ENCODE measurements at places on chromosomes 2 and 18. TPM values are rescaled to one million over a fixed set of nuclear protein-coding genes. Genes with fewer than 3 reads are reported as not detected.

The GYPC gene
- 149 TPM for total RNA-seq

The SNORC gene
- total RNA-seq: 1.6 TPM

The ST6GAL2 gene
- total RNA-seq: not detected

The RAB27B gene
- total RNA-seq: 3.4 TPM

The ST8SIA5 gene
- total RNA-seq: not detected

The NEB gene
- 0.64 TPM for total RNA-seq

The SIGLEC15 gene
- not detected for total RNA-seq

The CREG2 gene
- total RNA-seq: 0.45 TPM

The FAM228A gene
- not detected for total RNA-seq

The IWS1 gene
- 44.3 TPM for total RNA-seq

The DNER gene
- total RNA-seq: not detected

The RAD51AP2 gene
- total RNA-seq: not detected

The COLEC11 gene
- not detected for total RNA-seq

The HOXD4 gene
- not detected for total RNA-seq

The ABCG5 gene
- total RNA-seq: not detected

The RPRM gene
- total RNA-seq: not detected

The CGREF1 gene
- 3.1 TPM for total RNA-seq

The TBR1 gene
- 0.05 TPM for total RNA-seq

The PSTPIP2 gene
- 25.6 TPM for total RNA-seq

The ABCB11 gene
- not detected for total RNA-seq

The RNU2-63P gene
- 22.6 TPM for total RNA-seq

The SLC40A1 gene
- 6.0 TPM for total RNA-seq

The SLC11A1 gene
- 0.27 TPM for total RNA-seq

The ADI1 gene
- total RNA-seq: 41.6 TPM

The CCDC74A gene
- total RNA-seq: 1.9 TPM

The NBAS gene
- total RNA-seq: 34.1 TPM

The CHRND gene
- total RNA-seq: not detected

The DPYSL5 gene
- total RNA-seq: not detected

The PLCD4 gene
- total RNA-seq: 0.30 TPM

The GPR55 gene
- total RNA-seq: 2.9 TPM

The SCN3A gene
- total RNA-seq: not detected

The NXPH2 gene
- not detected for total RNA-seq

The ADCY3 gene
- 73.3 TPM for total RNA-seq

The PTGR3 gene
- total RNA-seq: 25.4 TPM

The PPM1B gene
- total RNA-seq: 48.1 TPM

The KCNG2 gene
- total RNA-seq: not detected

The AMER3 gene
- not detected for total RNA-seq

The COL3A1 gene
- total RNA-seq: not detected

The CNTNAP5 gene
- not detected for total RNA-seq

The HK2 gene
- total RNA-seq: 37.0 TPM

The ASB18 gene
- not detected for total RNA-seq

The SOX11 gene
- total RNA-seq: not detected

The BOLL gene
- total RNA-seq: not detected

The CASP10 gene
- 38.7 TPM for total RNA-seq
